ENCODE measurements at places on chromosomes 2 and 18.
A peak's percentile ranks its signal among the peaks of the same experiment; 100 is the strongest.

- DNase-seq: no peak
Observed at GRCh38 chr2:236380051-236380612, 115.9 kb upstream of the ASB18 start.

GRCh38 chr18:45173799-45174519, 441.3 kb upstream of the SLC14A2 start:
- DNase-seq: no peak

GRCh38 chr2:18432999-18433398, 127.5 kb downstream of the RDH14 start:
- no peak for DNase-seq

- peak; percentile 26 for DNase-seq
Observed at GRCh38 chr2:98518101-98518500, 73.4 kb downstream of the INPP4A start.

- DNase-seq: no peak
Observed at GRCh38 chr2:63589148-63589958, 590 bp downstream of the MDH1 start.

DNA sequence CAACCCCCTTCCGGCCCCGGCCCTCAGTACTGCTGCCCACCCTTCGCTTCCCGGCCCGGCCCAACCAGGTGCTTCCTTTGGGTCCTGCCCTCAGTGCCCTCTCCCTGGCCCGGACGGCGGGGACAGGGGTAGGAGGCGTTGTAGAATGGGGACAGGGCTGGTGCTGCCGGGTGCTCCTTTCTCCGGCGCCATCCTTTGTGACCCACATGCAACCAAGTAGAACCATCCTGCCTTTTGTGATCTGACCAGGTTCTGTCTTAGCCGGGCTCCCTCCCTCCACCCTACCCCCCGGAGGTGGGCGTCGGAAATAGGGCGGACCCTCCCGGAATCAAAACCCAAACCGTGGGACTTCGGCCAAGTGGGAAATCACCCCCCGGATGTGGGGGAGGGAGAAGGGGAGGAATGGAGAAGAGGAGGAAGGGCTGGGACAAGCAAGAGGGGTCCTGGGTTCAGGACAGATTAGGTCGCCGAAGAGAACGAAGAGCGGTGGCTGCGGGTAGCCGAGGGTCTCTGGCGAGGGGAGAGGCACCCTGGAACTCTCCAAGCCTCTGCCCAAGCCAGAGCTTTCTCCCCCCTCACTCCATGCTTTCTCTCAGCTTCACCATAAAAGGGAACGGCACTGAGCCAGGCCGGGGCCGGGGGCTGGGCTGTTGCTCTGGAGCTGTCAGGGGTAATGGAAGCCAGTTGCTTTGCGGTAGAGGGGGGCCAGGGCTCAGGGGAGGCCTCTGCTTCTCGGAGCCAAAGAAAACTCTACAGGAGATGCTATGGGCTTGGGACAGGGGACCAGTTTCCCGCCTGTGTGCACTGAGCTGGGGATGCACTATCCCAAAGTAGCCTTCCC, 756 bp upstream of the OST4 start:
- no peak for DNase-seq

- no peak for DNase-seq
Observed at GRCh38 chr2:35365859-35366258, 989.7 kb upstream of the CRIM1 start.

DNA sequence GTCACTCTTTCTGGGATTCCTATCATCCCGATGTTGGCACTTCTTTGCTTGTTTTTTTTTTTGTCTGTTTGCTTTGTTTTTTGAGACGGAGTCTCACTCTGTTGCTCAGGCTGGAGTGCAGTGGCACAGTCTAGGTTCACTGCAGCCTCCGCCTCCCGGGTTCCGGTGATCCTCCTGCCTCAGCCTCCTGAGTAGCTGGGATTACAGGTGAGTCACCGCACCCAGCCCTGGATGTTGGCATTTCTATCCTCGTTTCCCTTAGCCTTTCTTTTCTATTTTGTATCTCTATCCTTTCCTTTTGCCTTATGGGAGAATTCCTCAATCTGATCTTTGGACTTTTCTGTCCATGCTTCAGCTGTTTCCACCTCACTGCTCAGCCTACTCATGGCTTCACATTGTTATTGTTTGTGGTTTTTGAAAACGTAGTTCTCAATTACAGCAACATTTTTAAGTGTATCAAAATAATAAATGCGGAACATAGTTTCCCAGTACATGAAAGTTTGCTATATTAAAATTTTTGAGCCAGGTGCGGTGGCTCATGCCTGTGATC, 62.1 kb upstream of the ZNF516 start:
- no peak for DNase-seq

DNA sequence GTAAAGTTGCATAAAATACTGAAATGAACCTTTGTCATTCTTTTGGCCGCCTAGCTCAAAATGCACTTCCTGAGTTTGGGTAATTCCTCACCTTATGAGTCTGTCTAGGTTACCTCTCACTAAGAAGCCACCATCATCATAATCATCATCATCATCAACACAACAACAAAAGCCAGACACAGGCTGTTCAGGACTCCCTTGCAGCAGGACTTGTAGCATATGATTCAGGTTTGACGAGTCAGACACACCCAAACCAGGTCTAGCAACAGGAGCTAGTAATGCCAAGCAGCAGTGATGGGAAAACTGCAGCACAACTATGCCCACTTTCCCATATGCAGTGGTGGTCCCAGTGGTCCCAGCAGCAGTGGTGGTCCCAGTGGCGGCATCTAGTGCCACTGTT, 2.8 kb upstream of the SGO2 start:
- DNase-seq: no peak

DNA sequence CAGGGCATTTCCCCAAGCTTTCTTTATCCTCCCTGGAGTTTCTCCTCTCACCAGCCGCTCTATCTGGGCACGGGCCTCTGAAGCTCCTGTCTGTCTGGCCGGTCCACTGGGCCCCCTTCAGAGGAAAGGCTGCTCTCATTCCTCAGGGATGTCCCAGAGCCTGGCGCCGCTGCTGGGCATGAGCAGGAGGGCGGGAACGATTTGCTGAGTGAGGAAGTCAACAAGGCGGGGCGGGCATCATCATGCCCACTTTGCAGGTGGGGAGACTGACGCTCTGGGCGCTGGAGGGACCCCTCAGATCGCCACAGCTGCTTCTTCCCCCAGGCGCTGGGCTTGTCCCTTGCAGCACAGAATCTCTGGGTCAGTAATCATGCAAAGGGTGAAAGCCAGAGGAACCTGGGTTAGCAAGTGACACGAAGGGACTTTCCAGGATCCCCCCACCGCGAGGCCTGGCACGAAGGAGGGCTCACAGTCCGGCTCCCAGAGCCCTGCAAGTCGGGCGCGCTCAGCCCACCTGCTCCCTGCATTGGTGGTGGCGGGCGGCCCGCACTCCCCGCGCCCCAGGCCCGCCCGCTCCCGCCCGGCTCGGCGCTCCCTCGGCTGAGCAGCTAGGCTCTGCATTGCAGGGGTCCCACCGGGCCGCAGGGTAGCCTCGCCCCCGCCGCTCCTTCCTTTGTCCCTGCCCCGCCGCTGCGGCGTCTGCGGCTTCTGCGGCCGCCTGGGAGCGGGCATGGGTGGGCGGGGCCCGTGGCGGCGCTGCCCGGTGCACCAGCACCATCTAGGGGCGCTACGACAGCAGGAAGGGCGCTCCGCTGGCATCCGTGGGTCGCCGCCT, 157.8 kb downstream of the CYRIA start:
- no peak for DNase-seq

DNA sequence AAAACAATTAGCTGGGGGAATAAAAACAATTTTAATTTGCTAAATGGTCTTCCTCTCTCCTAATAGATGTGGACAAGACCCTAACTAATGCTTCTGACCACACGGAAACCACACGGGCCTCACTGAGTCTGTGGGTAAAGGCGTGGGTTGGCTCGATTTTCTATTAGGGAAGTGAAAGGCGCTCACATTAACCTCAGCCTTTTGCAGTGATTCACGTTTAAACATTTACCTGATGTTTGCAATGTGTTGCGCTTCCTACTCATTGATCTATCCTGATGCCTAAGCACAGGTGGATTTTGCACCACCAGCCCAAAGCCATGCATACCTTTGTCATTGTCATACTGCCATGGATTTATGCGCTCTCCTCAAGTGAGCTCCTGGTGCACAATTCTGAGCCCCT, 35.6 kb upstream of the NRP2 start:
- DNase-seq: no peak

- DNase-seq: no peak
Observed at GRCh38 chr2:241202681-241203080, 14.2 kb downstream of the ANO7 start.

GRCh38 chr2:174066871-174067270, 101.7 kb upstream of the SP3 start:
- DNase-seq: no peak

DNA sequence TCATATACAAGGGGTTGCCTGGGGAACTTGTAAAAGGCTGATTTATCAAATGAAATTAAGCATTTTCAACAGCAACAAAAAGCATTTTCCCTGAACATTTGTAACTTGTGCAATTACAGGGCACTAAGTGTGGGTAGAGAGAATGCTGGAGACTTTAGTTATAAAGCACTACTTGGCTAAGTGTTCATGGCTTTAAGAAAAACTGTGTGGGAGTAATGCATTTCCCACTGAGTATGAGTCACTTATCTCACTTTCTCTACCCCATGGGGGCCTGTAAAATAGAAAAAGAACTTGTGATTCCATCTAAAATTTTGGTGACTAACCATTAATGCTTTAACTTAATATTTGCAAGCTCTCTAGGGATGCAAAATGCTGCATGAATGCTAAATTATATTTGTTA, 193.4 kb downstream of the CCDC102B start:
- no peak for DNase-seq

DNA sequence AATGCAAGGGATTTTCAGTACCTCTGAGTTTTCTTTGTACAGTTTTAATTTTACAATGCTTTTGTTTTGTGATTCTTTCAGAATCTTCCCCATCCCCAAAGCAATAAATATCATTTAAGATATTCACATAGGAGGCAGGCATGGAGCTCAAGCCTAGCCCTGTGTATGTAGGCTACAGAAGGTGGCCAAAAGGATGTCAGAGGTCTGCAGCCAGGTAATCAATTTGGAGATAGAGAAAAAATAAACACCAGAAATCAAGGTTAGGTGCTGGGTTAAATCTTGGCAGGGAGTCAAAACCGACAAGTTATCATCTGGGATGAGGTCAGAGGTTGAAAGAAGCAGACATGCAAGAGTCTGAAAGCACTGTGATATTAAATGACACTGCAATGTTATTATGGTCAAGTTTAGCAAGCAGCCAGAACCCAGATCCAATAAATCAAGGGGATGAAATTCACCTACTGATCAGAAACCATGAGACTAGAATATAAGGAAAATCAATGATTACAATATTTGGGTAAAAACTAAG, 45.1 kb upstream of the LRP1B start:
- no peak for DNase-seq

DNA sequence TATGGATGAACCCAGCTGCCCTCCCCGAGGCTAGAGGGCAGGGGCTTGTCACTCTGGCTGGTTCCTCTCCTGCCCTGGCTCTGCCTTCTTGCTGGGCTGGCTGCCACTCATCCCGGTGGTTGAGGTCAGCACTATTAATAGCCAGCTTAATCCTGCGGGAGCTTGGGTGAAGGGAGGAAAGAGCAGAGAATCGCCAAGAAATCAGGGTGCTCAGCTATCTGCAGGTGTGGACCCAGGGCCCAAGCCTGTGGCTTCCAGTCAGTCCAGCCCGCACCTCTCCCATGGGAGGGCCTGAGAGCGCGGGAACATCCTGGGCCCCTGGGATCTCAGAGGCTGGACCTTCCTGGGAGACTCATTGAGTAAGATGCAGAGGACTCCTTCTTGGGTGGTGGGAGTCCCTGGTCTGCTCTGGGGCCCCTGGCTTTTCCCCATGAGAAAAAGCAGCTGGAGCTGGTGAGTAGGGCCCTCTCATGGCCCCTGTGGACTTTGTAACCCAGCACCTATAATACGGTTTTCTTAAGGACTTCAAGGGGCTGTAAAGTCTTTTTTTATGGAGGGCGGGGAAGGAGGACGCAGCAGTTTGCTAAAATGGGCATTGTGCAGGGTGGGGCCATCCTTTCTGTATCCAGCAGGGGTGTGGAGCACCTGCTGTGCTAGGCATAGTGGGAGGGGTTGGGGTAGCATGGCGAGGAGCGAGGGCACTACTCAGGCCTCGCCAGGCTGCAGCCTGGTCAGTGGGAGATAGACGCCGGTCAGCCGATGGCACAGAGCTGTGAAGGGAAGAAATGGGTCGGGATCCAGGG, 27.4 kb upstream of the CNNM3 start:
- no peak for DNase-seq

- no peak for DNase-seq
Observed at GRCh38 chr2:160507464-160507863, 13.9 kb upstream of the RBMS1 start.

- no peak for DNase-seq
Observed at GRCh38 chr18:74994502-74995418, 214.2 kb downstream of the PTGR3 start.

DNA sequence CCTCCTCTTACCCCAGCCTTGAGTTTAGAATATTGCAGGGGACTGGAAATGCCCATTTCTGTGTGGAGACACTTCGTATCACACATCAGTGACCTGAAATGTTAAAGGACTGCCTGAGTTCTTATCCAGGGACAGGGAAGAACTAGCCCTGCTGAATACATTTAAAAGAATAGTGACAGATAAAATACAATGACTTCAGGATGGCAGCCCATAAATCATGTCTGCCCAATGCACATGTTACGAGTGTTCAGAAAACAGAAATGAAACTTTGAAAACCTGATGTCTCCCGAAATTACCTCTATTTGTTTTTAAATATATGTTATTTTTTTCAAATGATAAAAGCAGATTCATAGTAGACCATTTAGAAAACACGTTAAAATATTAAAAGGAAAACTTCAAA, 22.3 kb upstream of the RAB12 start:
- no peak for DNase-seq

DNA sequence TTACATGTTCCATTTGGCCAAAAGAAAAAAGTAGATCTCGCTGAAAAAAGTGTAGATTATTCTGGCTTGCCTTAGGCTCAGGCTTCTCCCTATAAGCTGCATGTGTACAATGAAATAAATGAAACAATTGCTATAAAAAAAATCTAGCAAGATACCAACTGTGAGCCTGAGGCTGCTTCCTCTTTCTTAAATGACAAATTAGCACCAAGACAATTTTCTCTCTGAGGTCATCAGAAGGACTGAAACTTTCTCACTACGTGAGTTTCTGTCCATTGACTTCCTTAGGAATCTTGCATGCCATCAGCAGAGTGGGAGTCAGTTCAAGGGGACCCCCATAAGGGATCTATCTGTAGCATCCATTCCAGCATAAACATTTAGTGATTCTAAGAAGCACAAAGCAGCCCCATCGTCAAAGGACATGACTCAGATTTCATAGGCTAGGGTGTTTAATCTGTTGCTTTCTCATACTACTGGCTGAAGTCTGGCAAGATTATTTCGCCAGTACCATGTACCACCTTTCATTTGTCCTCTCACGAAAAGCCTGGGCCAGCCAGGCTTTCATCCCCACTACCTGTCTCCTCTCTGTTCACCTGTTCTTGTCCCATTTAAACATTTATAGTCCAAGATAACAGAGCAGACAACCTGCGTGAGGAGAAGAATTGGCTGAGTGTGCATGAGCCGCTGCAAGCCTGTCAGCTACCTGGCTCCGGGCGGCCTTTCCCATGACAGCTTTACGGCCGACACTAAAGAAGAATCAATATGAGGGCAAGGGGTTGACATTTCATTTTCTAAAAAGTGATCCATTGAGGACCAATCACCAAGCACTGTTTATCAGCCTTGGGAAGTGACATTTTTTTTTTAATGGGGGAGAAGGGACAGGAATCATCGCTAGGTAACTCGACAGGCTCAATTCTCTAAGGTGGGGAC, 120.0 kb downstream of the EPHA4 start:
- DNase-seq: no peak

All from stimulated activated CD4-positive, alpha-beta T cell treated with anti-CD3 and anti-CD28 coated beads, Interleukin-15, amount 100 ng/mL, for 1 hour (primary cell).